ENCODE measurements at places on chromosomes 16 and 17. TPM values are rescaled to one million over a fixed set of nuclear protein-coding genes. Genes with fewer than 3 reads are reported as not detected.

- H3K4me3 ChIP-seq: no peak overlapping the region
- DNase-seq: peak; percentile 81
- peak overlapping the region; percentile 1 for H3K27ac ChIP-seq
- no peaks in the 10 kb centered on the region for H3K27me3 ChIP-seq
Observed at GRCh38 chr17:27315322-27315721, 21.4 kb downstream of the WSB1 start.

DNA sequence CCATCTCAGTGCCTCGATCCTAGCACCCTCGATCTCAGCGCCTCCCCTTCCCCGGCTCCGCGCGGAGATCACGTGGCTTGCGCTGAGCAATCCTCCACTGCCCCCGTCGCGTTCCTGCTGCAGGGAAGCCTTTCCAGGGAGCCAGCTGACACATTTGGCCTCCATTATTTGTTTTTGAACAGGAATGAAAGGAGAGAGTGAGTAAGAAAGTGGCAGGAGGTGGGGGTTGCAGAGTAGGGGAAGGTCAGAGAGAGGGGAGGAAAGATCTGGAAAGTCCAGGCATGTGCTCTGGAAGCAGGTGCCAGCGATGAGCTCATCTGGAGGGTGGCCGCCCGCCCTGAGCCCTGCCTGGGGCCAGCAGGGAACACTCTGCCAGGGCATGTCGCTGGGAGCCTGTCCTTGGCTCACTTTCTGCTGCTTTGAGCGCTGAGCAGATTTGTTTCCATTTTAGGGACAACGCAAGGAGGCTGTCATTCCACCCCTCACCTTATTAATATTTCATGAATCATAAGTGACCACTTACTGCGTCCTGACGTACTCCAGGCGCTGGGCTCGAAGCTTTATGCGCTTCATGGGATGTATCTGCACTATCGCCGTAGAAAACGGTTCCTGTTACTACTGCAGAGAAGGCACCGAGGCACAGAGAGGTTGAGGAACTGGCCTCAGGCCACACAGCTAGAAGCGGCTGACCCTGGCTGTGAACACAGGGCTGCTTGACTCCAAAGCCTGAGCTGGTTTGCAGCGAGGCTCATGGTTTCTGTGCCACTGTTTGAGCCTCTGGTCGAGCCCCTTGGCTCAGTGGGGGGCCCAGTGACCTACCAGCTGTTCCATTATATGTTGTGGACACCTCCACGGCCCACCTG is 283.1 kb downstream of the SEC14L1 start:
- no peaks in the 10 kb centered on the region for H3K27me3 ChIP-seq
- H3K36me3 ChIP-seq: no peaks in the 10 kb centered on the region
- DNase-seq: peak; percentile 92
- peak overlapping the region; percentile 84 for H3K27ac ChIP-seq
- no peak overlapping the region for H3K4me3 ChIP-seq

Gene TLK2
- polyA plus RNA-seq: 64.5 TPM

- H3K27ac ChIP-seq: peak overlapping the region; percentile 6
- DNase-seq: peak; percentile 70
- H3K27me3 ChIP-seq: no peaks in the 10 kb centered on the region
- peaks cover 36% of the 10 kb centered on the region for H3K4me1 ChIP-seq
Observed at GRCh38 chr17:17141860-17142552, 64.1 kb downstream of the PLD6 start.

GRCh38 chr17:4440690-4441686 is 7.2 kb downstream of the SPNS3 start:
- H3K36me3 ChIP-seq: no peaks in the 10 kb centered on the region
- peak overlapping the region; percentile 68 for H3K27ac ChIP-seq
- peaks cover 30% of the 10 kb centered on the region for H3K4me1 ChIP-seq
- DNase-seq: peak; percentile 80

DNA sequence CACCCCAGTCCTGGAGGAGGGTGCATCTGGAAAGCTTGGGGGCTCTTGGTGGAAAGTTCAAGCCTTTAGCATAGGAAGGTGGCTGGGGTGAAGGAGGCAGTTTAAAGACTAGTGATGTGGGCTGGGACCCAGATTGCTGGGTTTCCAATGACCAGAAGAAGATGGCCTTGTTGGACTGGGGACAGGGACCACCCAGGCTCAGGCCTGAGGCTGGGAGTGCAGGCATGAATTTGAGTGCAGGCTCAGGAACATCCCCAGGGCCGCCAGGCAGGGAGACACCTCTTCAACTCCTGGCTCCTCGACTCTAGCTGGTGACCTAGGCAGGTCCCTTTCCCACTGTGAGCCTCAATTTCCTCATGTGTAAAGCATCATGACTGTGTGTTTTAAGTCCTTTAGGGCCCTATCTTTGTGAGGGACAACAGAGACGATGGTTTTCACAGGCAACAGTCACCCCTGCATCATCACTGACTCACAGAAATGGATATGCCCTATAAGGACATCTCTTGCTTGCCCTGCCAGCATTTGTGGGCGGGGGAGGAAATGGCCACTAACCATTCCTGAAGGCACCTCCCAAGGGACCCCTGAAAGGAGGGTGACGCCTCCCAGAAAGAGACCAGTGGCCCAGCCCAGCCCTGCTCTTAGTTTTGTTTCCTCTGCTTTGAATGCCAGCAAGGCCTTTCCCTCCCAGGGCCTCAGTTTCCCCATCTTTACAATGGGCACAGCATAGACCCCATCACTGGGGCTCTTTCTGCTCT is 11.1 kb downstream of the NLRC5 start:
- no peak for DNase-seq
- no peaks in the 10 kb centered on the region for H3K36me3 ChIP-seq
- no peak overlapping the region for H3K27ac ChIP-seq

DNA sequence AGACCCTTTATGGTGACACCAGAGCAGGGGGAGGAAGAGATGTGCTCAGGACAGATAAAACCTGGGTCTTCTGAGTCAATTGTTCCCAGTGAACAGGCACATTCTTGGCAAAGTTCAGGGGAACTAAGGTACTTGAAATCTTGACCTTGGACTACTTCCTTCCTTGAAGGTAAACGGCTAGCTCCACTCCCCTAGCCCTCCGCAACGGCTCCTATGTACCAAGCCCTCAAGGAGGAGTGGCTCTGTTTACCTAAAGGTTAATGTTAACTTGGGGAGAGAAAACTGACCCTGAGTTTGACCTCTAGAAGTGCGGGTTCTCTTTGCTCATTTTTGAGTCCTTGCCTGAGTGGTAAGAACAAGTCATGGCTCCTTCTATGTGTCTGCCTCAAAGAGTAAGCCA is 7.8 kb downstream of the TTLL6 start:
- no peak for DNase-seq
- H3K4me1 ChIP-seq: peaks cover 5% of the 10 kb centered on the region
- no peak overlapping the region for H3K27ac ChIP-seq
- H3K36me3 ChIP-seq: no peaks in the 10 kb centered on the region

Gene KRTAP9-4
- polyA plus RNA-seq: not detected

DNA sequence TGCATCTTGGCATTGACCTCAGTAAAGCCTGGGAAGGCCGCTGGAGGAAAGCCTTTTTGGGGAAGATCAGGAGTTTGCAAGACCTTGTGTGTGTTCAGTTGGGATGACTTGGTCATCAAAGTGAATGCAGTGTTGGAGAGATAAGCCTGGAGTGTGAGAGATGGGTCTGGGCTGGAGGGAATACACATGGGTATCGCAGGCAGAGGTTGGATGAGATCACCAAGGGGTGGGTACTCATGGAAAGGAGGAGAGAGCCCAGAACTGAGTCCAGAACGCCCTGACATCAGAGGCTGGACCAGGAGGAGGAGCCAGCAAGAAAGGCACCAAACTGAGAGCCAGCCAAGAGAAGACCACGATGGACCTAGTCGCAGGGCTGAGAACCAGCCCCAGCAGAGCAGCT is 35.2 kb downstream of the SDK2 start:
- DNase-seq: no peak
- no peaks in the 10 kb centered on the region for H3K4me1 ChIP-seq
- no peaks in the 10 kb centered on the region for H3K27me3 ChIP-seq
- no peaks in the 10 kb centered on the region for H3K36me3 ChIP-seq
- no peak overlapping the region for H3K27ac ChIP-seq

Gene CBX8
- 13.8 TPM for polyA plus RNA-seq

DNA sequence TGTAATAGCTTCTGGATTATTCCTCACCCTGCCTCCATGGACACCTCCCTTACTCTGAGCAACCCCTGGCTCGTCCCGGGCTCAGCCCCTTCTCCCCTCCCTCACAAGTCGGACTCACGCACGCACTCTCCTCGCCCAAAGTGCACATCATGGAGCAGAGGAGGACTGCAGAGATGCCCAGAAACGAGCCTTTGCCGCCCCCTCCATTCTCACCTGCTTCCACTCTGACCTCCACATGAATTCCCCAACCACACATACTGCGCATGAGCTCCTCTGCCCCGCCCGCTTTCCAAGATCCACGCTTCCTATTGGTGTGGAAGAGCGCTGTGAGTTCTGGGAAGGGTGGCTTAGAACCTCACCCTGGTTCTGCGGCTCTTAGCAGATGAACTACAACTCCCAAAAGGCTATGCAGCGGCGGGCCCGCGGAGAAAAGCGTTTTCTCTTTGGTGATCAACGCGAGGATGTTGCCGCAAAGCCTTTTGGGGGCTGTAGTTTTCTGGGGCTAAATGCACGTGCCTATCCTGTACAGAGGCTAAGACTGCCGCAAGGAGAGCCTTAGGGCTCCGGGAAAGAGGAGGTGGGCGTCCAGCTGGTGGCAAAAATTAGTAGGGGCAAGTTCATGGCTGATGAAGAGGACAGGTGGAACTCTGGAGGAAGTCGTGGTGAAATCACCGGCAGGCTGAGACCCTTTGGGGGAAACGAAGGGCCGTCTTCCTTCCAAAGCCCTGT is at the start of gene PHB1:
PHB1 (minus strand) TSS at position 261 of the 729 bp plus-strand sequence. CDS start 1,618 bp downstream, outside the sequence.
- H3K4me3 ChIP-seq: peak within 1 kb of the TSS; percentile 80
- H3K27me3 ChIP-seq: no peaks in the 10 kb centered on the region
- DNase-seq: peak; percentile 99

DNA sequence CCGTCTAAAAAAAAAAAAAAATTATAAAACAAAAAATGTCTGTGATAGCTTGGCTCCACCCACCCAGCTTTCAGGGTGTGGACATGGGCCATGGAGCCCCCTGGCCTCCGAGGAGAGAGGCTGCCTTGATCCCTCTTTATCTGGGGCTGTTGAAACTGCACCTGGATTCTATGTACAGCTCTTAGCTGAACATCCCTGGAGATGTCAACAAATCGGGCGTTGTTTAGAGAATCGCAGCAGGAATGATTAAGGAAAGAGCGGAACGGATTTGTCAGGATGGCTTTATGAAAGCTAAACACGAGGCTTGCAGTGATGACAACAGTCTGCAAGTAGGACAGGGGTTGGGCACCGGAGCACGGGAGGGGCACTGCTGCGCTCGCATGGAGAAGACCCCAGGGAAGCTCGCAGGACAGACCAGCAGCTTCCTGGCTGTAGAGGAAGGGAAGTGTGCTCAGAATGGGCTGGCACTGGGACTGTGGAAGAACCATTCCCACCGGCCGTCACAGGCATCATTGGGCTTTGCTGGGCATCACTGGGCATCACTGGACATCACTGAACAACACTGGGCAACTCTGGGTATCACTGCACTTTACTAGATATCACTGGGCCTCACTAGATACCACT is 195.8 kb upstream of the FOXF1 start:
- no peak overlapping the region for H3K4me3 ChIP-seq
- no peaks in the 10 kb centered on the region for H3K4me1 ChIP-seq
- no peaks in the 10 kb centered on the region for H3K27me3 ChIP-seq
- no peaks in the 10 kb centered on the region for H3K36me3 ChIP-seq

GRCh38 chr16:77951788-77952187 is 70.6 kb upstream of the CLEC3A start:
- no peaks in the 10 kb centered on the region for H3K36me3 ChIP-seq
- no peak overlapping the region for H3K4me3 ChIP-seq
- no peak overlapping the region for H3K27ac ChIP-seq
- H3K27me3 ChIP-seq: no peaks in the 10 kb centered on the region
- DNase-seq: no peak
- H3K4me1 ChIP-seq: no peaks in the 10 kb centered on the region

- H3K4me3 ChIP-seq: no peak overlapping the region
- H3K4me1 ChIP-seq: no peaks in the 10 kb centered on the region
- no peaks in the 10 kb centered on the region for H3K36me3 ChIP-seq
- H3K27me3 ChIP-seq: no peaks in the 10 kb centered on the region
- no peak for DNase-seq
Observed at GRCh38 chr17:3020381-3020780, 43.0 kb downstream of the OR1D5 start.

DNA sequence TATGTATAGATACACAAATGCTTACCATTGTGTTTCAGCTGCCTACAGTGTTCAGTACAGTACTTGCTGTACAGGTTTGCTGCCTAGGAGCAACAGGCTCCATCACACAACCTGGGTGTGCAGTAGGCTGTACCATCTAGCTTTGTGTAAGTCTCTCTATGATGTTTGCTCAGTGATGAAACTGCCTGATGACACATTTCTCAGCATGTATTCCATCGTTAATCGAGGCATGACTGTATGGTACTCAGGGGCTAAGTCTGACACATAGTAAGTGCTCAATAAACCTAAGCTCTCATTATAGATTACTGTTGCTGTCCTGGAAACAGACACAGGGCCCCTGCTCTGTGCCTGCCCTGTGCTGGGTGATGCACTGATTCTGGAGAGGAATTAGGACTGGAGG is 18.1 kb downstream of the KCNJ12 start:
- DNase-seq: no peak
- no peak overlapping the region for H3K4me3 ChIP-seq
- no peaks in the 10 kb centered on the region for H3K27me3 ChIP-seq
- H3K27ac ChIP-seq: no peak overlapping the region
- no peaks in the 10 kb centered on the region for H3K36me3 ChIP-seq

Gene EFCAB5
- 23.0 TPM for polyA plus RNA-seq
